ENCODE measurements at places on chromosomes 5 and 9.

- DNase-seq = no peak
These were observed 71.3 kb downstream of the GDA start for GRCh38 chr9:72220589-72220988.

- no peak for DNase-seq
These were observed 604.9 kb upstream of the PTGER4 start for GRCh38 chr5:40074826-40075225.

DNA sequence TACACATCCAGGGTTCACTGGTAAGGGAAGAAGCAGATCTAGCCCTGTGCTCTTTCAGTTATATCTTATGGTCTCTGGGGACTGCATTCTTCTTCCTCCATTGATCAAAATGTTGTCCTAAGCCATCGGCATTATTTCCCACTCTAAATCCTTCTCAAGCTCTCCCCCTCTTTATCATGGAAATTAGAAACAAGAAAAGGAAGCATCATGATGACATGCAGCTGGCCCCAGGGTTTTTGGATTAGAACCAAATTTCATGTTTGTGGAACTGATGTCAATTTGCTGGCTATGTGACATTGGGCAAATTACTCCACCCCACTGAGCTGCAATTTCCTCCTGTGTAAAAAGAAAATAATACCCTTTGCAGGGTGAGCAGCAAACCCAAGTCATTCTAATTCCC lies 39.5 kb downstream of the MFAP3 start:
- DNase-seq = no peak

- no peak for DNase-seq
These were observed 272.2 kb downstream of the AUH start for GRCh38 chr9:91089405-91090129.

DNA sequence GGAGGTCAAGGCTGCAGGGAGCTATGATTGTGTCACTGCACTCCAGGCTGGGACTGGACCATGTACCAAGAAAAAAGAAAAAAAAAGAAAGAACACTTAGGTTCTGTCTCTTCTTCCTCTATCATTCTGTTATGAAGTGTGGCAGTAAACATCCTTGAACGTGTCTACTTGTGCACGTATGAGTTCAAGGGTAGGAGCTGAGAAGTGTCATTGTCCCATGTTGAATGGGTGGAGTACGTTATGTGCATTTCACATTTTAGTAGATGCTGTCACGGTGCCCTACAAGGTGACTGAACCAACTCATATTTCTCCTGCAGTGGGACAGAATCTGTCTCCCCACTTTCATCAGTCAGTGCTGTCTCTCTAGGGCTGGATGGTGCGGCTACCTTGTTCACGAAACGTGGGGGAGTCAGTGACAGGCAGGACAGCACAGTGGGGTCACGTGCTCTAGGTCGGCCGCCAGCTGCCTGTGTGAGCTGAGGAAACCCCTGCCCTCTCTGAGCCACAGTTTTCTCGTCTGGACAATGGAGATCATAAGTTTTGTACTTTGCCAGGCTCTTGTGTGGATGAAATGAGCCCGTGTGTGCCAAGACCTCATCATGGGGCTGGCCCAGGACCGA lies 47.2 kb downstream of the GTF3C4 start:
- DNase-seq = no peak

DNA sequence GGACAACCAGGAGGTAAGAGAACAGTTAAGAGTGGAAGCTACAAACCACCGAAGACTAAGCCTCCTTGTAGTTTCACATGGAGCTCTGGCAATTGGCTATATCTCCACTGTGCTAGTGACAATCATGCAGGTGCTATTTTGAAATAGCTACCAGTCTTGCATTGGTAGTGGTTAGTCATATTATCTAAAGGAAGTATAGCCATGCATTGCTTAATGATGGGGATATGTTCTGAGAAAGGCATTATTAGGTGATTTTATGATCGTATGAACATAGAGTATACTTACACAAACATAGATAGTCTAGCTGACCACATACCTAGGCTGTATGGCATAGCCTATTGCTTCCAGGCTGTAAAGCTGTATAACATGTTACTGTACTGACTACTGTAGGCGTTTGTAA lies 28.4 kb downstream of the HSDL2 start:
- DNase-seq = no peak

- DNase-seq = no peak
These were observed 51.1 kb upstream of the SH3PXD2B start for GRCh38 chr5:172505403-172505759.

DNA sequence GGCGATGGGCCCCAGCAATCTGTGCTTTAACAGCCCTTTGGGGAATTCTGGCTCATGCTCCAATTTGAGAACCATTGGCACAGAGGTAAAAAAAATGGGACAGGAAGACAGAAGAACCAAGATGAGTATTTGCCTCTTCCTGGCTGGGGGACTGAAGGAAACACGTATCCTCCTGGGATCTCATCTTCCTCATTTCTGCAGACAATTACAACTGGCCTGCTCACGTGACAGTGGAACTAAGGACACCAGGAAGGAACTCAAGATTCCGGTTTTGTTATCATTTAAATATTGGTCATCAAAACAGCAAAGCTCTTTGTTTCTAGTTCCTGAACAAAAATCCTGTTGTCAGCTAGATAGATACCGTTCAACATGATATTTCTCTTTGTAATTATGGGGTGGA lies 216.0 kb upstream of the DAP start:
- no peak for DNase-seq

GRCh38 chr5:154178661-154179060 lies 11.9 kb upstream of the GALNT10 start:
- no peak for DNase-seq

GRCh38 chr5:144731786-144732185 lies 561.1 kb downstream of the KCTD16 start:
- no peak for DNase-seq
